H9 (cell line): ENCODE measurements at places on chromosomes 2 and 18. TPM values are rescaled to one million over a fixed set of nuclear protein-coding genes. Genes with fewer than 3 reads are reported as not detected.

GRCh38 chr18:13558124-13558523 is 168.2 kb downstream of the FAM210A start:
- DNase-seq, result peak; percentile 58

The FRZB gene
- 1.1 and 1.3 TPM in 2 replicates for total RNA-seq

DNA sequence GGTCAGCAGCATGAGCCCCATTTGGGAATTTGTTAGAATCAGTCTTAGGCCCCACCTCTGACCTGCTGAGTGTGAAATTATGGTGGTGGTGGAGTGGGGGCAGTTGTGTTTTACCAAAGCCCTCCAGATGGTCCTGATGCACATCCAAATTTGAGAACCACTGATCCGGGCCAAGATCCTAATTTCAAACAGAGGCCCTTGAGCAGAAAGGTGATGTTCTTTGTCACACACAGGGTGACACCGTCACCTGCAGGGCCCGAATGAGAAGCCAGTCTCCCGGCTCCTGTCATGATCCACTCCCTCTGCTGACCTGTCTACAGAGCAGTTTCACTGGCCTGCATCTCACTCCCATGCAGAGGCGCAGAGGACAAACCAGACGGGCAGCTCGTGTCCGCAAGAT is 129.9 kb downstream of the TRIM43 start:
- DNase-seq, result no peak

The GYPC gene
- 13.6 and 14.0 TPM in 2 replicates for total RNA-seq

DNA sequence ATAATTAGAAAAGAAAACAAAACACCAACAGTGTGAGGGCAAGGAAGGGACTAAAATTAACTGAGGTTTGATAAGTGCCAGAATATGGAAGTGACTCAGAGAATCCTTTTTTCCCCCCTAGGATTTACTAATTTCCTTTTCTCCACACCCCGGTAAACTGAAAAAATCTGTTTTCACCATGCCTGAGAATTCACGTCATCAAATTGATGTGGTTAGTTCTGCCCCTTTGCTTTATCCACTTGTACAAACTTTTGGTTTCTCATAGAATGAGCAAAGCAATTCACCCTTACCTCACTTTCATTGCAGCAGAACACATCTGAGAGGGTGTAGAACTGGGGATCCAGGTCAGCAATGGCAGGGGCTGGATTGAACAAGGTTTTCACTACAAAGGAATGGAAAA is 57.8 kb downstream of the RBKS start:
- no peak for DNase-seq

GRCh38 chr2:238412067-238412767 is 14.5 kb upstream of the ASB1 start:
- DNase-seq, result no peak

- DNase-seq, result no peak
These were observed 244.7 kb upstream of the MMADHC start for GRCh38 chr2:149832324-149832723.

DNA sequence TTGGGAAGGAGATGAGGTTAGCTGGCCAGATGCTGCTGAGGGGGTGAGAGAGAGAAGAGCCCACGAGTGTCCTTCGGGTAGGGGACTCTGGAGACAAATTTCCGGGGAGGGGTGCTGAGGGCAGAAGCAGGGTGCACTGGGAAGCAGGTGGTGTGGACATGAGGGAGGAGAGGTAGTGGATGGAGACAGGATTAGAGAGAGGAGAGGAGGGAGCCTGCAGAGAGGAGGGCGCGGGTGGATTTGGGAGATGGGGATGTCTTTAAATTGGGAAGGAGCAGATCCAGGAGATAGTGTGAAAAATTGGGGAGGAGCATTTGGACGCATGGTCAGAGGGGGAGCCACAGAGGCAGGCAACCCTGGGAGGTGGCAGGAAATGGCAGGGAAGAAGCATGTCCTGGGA is 154.7 kb downstream of the DYSF start:
- DNase-seq, result peak; percentile 11

GRCh38 chr2:165794536-165794928 is 485 bp upstream of the GALNT3 start:
- peak; percentile 65 for DNase-seq

The SLC19A3 gene
- 1.8 and 2.3 TPM in 2 replicates for total RNA-seq

- no peak for DNase-seq
These were observed 50.4 kb upstream of the SELENOI start for GRCh38 chr2:26295511-26295910.

The NT5DC4 gene
- not detected in 2 replicates for total RNA-seq

GRCh38 chr2:232454630-232455029 is 1.3 kb upstream of the ALPI start:
- no peak for DNase-seq

DNA sequence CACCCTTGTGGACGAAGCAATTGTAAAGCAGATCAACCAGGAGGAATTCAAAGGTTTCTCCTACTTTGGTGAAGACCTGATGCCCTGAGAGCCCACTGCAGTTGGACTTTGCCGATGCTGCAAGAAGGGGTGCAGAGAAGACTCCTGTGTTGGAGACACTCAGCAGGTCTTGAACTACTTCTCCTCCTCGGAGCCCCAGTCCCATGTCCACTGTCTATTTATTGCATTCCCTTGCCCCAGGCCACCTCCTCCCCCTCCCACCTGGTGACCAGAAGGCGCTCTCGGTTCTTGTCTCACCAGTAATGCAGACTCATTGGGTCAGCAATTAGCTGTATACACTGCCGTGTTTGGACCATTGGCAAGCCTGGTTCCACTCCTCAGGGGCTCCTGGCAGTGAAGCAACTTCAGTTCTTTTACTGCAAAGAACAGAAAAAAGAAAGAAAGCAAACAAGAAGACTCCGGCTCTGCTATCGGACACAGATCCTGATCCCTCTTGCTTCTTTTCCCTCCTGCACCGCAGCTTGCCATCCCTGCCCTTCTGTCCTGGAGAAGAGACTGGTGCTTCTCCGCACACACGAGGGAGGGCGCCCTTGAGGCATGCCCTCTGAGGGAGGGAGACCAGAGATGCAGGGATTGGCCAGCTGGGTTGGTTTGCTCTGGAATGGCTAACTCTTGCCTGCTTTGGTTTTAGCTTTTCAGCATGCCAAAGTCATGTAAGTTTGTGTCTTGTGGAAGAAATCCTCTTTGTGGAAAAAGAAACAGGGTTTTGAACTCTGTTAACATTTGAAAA is 112.2 kb upstream of the EPAS1 start:
- peak; percentile 46 for DNase-seq

DNA sequence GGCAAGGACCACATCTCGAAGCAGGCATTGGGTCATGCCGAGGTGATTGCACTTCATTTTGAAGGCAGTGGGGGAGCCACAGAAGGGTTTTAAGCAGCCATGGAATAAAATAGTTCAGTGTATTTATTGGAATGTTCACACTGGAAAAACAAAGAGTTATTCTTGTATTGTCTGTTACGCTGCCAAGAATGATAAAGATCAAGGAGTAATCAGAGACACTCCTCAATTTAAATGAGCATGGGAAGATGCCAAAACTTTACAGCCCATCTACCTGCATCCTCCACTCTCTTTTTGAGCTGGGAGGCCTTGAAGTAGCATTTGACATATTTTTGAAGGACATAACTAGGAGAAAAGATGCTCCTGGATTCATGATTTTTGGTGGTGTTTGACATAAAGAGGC is 112.8 kb downstream of the DOCK10 start:
- no peak for DNase-seq

The ITPRIPL1 gene
- total RNA-seq, result 16.1 and 16.3 TPM in 2 replicates
